ENCODE measurements at places on chromosomes 11 and 22.

DNA sequence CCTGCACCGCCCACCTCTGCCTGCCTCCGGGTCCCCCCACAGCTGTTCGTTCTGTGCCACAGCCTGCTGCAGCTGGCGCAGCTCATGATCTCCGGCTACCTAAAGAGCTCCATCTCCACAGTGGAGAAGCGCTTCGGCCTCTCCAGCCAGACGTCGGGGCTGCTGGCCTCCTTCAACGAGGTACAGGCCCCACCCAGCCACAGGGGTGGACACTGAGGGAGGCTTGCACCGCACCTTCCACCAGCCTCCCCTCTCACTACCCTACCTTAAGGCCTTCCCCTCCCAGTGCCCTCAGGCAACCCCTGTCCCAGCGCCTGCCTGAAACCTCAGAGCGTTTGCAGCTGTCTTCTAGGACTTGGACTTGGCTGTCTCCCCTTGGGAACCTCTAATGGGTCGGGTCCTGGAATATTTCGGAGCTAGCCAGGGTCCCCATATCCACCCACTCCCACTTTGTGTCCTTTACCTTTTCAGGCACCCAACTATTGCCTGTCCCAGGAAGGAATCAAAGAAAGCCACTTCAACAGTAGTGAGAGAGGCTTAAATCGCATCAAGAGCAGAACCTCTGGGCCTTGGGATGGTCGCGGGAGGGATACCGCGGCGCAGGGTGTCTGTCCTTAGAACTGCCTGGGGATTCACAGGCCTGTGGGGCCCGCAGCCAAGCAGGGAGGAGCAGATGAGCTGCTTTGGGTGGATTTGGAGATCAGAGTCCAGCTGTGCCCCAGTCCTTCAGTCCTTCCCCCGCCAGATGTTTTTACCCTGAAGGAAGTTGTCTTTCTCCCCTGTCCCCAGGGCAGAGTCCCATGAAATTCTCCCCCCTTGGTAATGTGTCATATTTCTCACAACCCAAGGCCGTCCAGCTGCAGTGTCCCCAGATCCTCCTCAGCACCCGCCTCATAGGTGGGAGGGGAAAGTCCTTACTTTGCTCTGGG is 13.3 kb downstream of the SLCO2B1 start:
- DNase-seq = no peak

GRCh38 chr11:95650276-95650675 is 139.3 kb downstream of the FAM76B start:
- no peak for DNase-seq

GRCh38 chr11:67535561-67535960 is 12.3 kb upstream of the CABP2 start:
- DNase-seq = no peak

GRCh38 chr11:36724742-36725385 is 126.8 kb upstream of the RAG2 start:
- no peak for DNase-seq

DNA sequence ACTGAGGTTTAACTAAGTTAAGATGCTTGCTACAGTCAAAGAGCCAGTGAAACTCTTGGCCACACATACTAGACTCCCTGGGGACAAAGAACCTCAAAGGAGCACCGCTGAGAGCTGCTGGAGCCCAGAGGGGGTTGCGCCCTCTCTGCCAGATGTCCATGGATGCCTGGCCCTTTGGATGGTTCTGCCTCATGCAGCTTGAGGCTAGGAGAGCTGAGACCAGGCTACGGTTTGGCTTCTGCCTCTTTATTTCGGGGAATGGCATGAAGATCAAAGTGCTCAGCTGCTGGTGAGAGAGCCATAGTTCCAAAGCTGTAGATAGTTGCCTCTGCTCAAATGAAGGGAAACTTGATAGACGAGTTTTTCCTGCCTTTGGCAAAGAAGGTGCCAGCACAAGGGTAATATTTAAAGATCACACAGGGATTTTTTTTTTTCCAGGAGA is 43.0 kb downstream of the RASSF10 start:
- DNase-seq = no peak

DNA sequence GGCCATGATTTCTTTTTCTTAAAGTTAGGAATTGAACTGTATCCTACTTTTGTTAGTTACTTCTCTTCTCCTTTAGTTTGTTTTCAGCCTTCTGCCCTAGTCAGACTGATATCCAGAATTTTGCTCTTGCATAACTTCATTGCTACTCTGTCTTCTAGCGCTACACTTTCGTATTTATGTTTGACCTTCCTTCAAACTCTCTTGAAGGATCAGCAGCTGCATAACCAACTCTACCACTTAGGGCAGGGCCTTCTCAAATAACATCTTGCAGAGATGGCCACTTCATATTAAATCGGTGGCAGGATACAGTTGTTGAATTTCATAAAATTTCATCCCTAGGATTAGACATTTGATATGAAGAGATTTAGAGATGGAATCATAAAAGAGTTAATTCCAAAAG is 43.9 kb downstream of the KDM2A start:
- no peak for DNase-seq

GRCh38 chr11:34812905-34813576 is 103.1 kb downstream of the APIP start:
- no peak for DNase-seq

DNA sequence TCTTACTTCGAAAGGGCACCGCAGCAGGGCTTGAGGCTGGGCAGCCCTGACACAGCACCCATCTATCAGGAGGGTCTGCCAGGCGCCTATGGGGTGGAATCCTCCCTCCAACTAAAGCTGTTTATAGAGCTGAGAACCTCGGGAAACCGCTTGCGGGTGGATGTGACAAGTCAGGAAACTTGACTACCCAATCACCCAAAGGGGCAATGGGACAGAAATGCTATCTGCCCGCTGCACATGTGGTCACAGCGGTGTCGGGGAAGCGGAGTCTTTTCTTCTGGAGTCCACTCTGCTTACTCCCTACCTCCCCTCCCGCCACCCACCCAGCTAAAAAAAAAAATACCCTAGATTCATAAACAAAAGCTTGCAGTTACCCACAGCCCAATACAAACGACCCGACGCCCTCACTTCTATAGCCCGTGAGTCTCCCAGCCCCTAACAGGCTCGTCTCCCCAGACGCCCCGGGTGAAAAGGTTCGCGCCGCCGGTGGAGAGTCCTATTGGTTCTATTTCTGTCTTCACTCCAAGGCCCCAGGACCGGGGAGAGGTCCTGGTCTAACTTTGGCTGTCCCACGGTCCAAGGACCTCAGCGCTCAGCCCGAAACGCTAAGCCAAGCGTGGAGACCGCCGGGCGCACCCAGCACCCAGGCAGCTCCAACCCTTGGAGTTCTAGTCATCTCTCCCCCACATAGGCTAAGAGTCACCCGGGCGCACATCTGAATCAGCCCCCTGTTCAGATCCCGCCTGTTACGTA is 1.4 kb downstream of the TRPC6 start:
- DNase-seq = no peak

GRCh38 chr22:39153220-39153717 is 789 bp upstream of the CBX7 start:
- no peak for DNase-seq

DNA sequence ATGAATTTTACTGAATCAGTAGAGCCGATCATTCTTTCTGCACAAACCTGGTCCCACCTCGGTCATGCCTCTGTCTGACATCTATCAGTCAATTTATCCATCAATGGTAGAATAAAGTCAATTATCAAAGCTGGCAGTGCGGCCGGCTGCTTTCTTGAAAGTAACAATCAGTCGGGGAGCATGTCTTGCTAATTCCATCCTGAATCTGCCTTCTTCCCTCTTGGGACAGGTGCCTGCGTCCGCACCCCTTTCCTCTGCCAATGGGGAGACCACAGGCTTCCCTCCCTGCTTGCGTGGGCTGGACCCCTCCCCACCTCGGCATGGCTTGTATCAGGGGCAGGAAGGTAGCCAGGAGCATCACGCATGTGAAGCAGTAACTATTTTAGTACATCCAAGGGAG is 962.9 kb downstream of the BRD1 start:
- no peak for DNase-seq

- no peak for DNase-seq
Observed at GRCh38 chr11:78562398-78562797, 12.3 kb downstream of the NARS2 start.

DNA sequence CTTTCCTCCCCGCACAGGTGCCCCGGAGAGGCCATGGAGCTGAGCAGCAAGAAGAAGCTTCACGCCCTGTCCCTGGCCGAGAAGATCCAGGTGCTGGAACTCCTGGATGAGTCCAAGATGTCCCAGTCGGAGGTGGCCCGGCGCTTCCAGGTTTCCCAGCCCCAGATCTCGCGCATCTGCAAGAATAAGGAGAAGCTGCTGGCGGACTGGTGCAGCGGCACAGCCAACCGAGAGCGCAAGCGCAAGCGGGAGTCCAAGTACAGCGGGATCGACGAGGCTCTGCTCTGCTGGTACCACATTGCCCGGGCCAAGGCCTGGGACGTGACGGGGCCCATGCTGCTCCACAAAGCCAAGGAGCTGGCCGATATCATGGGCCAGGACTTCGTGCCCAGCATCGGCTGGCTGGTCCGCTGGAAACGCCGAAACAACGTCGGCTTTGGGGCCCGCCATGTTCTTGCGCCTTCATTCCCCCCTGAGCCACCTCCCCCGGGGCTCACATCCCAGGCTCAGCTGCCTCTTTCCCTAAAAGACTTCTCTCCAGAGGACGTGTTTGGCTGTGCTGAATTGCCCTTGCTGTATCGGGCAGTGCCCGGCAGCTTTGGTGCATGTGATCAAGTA is 1.3 kb downstream of the TIGD3 start:
- no peak for DNase-seq

GRCh38 chr22:45502215-45503049 is at the start of gene FBLN1:
Gene FBLN1 (plus strand): TSS chr22:45502883. CDS start chr22:45502986, 103 bp downstream.
- no peak for DNase-seq

DNA sequence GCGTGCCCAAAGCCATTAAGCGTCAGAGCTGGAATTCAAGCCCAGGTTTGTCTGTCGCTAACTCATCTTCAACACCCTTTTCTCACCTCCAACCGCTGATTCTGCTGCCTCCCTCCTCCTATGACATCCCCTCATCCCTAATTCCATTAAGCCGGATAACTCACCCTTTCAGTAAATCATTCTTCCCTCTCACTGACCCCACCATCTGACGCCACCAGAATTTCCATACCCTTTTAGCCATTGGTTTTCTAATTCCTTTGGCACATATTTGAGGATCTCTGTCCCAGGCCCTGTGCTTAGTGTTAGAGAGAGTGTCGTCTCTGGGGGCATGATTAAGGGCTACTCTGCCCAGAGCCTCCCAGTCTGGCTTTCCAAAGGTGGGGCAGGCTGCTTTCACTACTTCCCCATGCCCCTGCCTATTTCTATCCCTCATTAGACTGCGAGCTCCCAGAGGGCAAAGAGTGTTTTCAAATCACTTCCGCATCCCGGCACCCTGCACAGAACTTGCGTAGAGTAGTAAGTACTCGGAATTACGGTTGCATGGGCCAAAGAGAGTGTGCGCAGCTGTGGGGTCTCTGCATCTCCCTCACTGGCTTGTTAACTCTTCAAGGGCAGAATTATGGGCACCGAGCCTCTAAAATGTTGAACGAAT is 3.9 kb downstream of the KLHL35 start:
- DNase-seq = no peak

GRCh38 chr22:45476814-45477213 is 25.9 kb upstream of the FBLN1 start:
- DNase-seq = no peak

- DNase-seq = no peak
Observed at GRCh38 chr11:2863276-2863618, 22.3 kb downstream of the CDKN1C start.

GRCh38 chr11:50080256-50080655 is 47.6 kb downstream of the OR4C45 start:
- DNase-seq = no peak

DNA sequence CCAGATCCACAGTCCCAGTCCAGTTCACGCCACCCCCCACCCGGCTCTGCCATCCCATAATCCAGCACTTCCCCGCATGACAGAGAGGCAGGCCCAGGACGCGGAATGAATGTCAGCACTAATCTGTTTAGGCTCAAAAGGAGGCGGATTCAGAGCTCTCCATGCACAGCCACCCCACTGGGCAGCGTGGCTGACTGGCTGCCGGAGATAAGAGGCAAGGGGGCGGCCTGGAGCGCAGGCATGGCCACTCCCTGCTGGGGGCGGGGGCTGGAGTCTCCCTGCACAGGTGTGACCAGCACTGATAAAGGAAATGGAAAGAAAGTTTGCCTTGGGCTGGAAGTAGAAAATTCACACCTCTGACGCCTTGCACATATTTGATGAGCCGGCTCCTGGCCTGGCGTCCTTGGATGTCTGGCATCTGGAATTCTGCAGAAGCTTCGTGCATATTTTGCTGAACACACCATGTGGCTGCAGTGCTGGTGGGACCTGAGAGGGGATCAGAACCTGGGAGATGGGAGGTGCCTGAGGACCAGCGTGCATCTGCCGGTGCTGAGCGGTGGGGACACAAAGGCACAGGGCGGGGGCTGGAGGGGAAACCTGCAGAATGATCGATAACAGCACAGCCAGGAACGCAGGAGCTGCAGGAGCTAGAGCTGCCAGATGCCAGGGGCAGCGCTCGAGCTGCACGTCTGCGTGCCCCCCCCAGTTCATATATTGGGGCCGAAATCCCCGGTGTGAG is 344.4 kb downstream of the CTTN start:
- no peak for DNase-seq

DNA sequence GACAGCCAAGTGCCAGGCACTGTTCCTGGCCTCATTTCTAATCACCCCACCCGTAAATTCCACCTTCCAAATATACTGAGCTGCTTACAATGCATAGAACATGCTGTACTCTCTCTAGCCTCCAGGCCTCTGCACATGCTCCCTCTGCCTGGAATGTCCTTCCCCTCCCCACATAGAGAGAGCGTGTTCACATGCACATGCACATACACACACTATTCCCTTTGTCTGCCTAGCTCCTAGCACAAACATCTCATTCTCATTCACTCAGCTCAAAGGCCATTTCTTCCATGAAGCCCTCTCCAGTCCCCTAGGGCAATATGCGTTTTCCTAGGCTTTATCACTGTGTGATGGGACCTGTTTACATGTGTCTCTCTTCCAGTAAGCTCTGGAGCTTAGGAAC is 144.6 kb downstream of the WT1 start:
- DNase-seq = no peak

GRCh38 chr11:27129686-27130085 is 89.1 kb downstream of the BBOX1 start:
- DNase-seq = no peak

DNA sequence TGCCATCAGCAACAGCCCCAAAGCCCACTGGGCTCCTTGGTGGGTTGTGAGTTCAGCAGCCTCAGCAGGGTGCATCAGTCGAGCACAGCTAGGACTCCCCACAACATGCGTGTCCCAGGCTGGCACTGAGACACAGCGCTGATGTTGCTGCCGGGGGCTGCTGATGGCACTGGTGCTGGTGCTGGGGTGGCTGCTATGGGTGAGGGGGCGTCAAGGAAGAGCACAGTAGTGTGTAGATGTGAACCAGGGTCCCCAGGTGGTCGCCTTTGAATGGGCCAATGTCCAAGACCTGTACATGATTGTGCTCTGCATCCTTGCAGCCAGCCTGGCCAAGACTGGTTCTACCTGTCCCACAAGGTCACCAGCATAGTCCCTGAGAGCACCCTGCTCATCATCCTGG is 121.3 kb upstream of the SERPIND1 start:
- no peak for DNase-seq

DNA sequence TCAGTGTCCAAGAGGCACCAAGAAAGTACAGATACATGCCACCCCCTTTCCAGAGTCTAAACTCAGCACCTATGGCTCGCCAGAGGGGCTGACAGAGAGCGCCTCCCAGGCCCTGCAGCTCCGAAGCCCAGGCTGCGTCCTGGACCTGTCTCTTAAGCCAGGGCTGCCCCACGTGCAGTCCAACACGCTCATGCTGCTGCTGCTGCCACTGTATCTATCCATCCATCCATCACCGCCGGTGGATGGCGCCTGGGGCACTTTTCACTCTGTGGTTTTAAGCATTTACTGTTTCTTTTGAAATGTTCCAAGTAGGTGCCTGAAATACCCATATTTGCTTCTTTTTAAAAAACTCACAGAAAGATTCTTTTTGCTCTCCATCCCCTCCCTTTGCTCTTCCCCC is 41.8 kb downstream of the MACROD1 start:
- no peak for DNase-seq
